T-helper 2 cell treated with Interferon-gamma antibody and Interleukin-4, amounts not matched to agents 5 μg/mL and 100 μg/mL, for 36 hours (primary cell): ENCODE measurements at places on chromosomes 1 and 21.
A peak's percentile ranks its signal among the peaks of the same experiment; 100 is the strongest.

DNA sequence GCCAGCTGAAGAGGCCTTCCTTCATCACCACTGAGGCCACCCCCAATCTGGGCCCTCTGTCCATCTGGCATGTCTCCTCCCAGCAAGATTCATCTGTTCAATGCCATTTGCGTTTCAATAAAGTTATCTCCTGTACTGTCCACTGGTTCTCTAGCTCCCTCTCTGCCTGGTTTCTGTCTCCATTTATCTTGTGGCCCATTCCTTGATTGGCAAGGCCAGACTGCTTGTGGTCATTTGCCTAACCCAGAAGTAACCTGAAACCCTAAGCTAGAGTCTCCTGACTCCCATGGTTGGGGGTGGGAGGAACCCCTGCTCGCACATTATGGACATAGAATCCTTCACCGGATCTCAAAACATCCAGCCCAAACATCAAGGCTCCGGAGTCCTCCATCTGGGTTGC lies 2.1 kb upstream of the IPO9 start:
- DNase-seq = no peak

- DNase-seq = no peak
Measured at GRCh38 chr1:88883156-88883555, 8.2 kb downstream of the GTF2B start.

- no peak for DNase-seq
Measured at GRCh38 chr1:231000639-231001038, 21.7 kb downstream of the ARV1 start.

- DNase-seq = no peak
Measured at GRCh38 chr1:67689267-67690017, 4.4 kb downstream of the GADD45A start.

- DNase-seq = no peak
Measured at GRCh38 chr1:156451505-156452160, 48.9 kb downstream of the MEF2D start.

- no peak for DNase-seq
Measured at GRCh38 chr1:220335668-220336067, 63.4 kb upstream of the RAB3GAP2 start.

- no peak for DNase-seq
Measured at GRCh38 chr1:9510130-9510529, 29.1 kb upstream of the SLC25A33 start.

GRCh38 chr1:165235777-165236291 lies 120.7 kb downstream of the LMX1A start:
- DNase-seq = no peak

- DNase-seq = no peak
Measured at GRCh38 chr21:44391345-44392091, 38.1 kb downstream of the TRPM2 start.

DNA sequence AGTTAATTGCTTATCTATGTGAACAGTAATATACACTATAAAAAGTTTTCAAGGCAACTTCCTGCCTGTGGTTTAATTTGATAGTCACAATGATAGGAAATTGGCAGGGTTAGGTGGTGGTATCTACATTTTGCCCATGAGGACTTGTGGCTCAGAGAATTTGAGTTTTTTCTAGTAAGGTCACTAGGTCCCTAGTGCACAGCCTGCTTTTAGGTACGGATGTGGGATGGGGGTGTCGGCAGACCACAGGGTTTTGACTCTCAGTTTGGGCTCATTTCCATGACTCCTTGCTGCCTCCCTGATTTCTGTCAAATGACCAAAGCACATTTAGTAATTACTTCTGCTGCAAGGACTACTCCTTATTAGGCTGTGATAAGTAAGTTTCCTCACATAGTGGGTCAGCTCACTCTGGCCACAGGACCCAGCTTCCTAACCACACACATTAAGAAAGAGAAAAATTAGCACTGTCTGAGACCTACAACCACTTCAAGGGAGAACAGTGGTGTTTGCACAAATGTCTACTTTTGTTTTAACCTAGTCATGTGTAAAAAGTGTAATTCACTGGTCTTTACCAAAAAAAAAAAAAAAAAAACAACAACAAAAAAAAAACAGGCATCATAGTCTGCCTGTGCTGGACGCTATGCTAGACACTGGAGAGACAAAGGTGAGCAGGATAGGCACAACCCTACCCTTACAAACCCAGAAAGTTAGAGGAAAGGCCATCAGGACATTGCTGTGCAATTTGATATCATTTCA lies 43.7 kb downstream of the MRPL39 start:
- peak; percentile 65 for DNase-seq

DNA sequence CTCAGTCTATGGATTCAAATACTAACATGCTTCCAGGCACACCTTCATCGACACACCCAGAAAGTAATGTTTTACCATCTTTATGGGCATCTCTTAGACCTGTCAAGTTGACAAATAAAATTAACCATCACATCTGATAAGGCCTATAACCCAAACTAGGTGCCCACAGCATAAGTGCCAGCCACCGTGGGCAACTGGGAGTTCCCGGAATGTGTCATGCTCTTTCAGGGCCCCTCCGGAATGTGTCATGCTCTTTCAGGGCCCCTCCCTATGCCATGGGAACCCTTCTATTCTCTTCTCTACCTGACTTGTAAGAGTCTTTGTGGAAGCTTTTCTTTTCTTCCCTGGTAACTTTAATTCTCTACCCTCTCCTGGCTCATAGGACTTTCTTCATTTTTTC lies 26.6 kb downstream of the KRTAP24-1 start:
- no peak for DNase-seq

GRCh38 chr1:185720633-185721272 lies 13.4 kb upstream of the HMCN1 start:
- no peak for DNase-seq

GRCh38 chr1:181064011-181064623 lies 24.4 kb upstream of the IER5 start:
- no peak for DNase-seq

DNA sequence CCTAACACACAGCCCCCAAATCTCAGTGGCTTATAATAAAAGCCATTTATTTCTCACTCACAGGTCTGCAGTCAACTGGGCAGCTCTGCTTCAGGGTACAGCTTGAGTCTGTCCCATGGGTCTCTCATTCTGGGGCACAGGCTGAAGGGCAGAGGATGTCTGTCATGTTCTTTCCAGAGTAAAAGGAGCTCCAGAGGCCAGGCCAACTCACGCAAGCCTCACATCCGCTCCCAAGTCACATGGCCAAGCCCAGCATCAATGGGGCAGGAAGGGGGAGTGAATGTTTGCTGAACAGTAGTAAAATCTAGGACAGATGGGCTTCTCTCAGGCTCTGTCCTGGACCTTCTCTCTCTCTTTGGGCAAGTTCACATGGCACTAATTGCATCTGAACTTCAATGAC lies 7.1 kb upstream of the SSBP3 start:
- no peak for DNase-seq

GRCh38 chr1:2805801-2806430 lies 4.4 kb upstream of the TTC34 start:
- no peak for DNase-seq

- DNase-seq = no peak
Measured at GRCh38 chr1:219427989-219428388, 184.9 kb downstream of the ZC3H11B start.

- no peak for DNase-seq
Measured at GRCh38 chr1:248841702-248842395, 3.8 kb downstream of the ZNF672 start.

DNA sequence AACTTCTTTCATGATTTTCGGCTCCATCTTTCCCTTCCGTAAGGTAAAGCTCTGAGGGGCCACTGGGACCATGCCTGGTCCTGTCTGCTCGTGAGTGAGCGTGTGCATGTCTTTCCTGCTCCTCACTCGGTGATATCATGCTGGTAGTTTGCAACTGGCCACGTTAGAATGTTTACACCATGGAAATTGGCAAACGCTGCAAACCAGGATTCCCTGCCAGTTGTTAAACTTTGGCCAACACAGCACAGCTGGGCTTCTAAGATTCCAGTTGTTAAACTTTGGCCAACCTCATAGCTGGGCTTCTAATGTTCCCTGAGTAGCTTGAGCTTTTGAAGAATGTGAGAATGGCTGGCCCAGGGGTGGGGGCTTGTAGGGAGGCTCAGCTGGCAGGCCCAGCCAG lies 68.0 kb upstream of the ACTL8 start:
- DNase-seq = no peak

- DNase-seq = no peak
Measured at GRCh38 chr1:210830034-210831028, 303.6 kb downstream of the KCNH1 start.

DNA sequence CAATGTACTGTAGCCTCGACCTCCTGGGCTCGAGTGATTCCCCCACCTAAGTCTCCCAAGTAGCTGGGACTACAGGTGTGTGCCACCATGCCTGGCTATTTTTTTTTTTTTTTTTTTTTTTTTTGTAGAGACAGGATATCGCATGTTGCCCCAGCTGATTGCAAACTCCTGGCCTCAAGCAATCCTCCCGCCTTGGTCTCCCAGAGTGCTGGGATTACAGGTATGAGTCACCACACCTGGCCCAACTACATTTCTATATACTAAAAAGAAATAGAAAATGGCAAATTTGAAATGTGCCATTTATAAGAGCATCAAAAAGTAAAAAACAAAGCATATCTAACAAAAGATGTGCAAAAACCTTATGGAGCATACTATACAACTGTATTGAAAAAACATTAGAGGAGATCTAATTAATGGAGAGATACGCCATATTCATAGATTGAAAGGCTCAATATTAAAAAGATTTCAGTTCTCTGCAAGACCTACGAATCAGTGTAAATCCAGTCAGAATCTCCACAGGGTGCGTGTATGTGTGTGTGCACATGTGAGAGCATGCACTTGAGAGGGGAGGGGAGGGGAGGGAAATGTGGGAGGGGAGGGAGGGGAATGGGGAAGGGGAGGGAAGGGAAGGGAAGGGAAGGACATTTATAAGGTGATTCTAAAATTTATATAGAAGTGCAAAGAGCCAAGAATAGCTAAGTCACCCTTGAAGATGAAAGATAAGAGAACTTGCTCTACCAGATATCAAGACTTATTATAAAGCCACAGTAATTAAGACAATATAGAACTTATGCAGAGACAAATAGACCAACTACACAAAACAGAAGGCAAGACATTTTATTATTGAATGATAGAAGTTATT lies 15.5 kb upstream of the PADI4 start:
- no peak for DNase-seq

DNA sequence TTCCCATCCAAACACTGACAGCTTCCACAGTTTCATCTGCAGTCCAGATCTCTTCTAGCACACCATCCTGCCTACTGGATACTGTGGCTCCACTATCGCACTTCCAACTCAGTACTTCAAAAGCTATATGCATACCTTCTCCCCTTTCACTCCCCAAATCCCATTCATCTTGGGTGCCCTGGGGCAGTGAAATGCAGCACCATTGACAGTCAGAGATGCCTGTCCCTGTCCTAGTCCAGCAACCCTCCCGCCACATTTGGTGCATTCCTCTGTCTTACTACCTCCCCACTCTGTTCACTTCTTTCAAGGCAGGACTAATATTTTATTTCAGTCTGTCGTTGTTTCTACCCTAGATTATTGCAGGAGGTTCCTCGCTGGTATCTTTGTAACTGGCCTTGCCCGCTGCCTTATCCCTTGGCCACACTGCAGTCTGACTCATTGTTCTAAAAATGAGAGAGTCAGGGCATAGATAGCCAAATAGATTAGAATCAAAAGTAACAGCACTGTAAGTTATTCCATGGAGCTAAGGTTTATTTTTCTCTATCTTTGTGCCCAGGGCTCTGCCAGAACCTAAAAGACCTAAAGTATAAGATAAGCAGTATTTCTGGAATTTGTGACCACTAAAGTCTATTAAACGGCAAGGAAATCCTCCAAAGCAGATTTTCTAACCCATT lies 96.7 kb downstream of the ESRRG start:
- DNase-seq = no peak

GRCh38 chr1:9655836-9656235 lies 4.3 kb downstream of the PIK3CD start:
- no peak for DNase-seq

- peak; percentile 62 for DNase-seq
Measured at GRCh38 chr1:13699936-13700520, at the start of gene PRDM2. PRDM2 (plus strand) TSS chr1:13700188; CDS start chr1:13715606, 15,418 bp downstream.

DNA sequence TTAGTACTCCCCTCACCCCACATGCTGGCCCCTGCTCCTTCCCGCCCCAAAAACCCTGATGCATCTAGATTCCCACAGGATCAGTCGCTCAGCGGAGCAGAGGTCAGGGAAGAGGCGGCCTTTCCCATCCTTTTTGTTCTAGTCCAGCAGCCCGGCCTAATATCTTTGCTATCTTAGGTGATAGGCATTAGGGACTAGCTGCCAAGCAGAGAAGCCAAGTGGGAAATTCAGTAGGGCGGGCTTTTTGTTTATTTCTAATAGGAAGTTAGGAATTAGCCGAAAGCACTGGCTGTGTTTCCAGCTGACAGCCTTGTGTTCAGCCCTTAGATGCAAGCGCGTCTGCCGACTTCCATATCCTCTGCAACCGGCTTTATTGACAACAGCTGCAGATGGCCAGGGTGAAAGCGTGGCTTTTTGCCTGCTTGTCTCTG lies 59.0 kb upstream of the BCAR3 start:
- DNase-seq = no peak

- DNase-seq = no peak
Measured at GRCh38 chr1:162930976-162931560, 70.1 kb upstream of the CCDC190 start.

DNA sequence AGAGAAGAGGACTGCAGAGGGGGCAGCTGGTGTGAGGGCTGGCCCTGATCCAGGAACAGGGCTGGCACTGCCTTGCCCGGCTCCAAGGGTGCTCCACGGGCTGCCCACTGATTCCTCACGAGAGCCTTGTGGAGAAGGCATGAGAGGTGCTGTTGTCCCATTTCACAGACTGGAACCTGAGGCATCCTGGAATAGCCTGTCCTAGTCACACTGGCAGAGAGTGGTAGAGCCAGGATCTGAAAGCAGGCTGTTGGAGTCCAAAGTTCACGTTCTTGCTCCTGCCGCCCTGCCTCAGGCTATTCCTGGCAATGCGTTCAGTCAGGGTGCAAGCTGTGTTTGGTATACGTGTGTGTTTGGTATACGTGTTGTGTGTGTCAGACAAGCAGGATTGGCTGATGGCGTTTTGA lies 1.8 kb downstream of the RER1 start:
- DNase-seq = no peak

DNA sequence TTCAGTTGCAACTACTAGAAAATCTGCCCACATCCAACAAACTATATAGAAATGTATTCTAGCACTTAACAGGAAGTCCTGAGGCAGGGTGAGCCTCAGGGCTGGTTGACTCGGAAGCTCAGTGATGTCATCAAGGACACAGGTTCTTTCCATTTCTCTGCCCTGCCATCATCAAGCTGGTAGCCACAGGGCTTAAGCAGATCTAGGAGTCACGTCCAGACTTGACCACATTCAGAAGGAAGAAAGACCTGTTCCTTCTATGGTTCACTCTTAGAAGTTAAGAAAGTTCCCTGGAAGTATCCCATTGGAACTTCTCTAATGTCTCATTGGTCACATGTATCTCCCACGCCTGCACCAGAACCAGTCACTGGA lies 438.1 kb downstream of the PRDM2 start:
- DNase-seq = no peak

DNA sequence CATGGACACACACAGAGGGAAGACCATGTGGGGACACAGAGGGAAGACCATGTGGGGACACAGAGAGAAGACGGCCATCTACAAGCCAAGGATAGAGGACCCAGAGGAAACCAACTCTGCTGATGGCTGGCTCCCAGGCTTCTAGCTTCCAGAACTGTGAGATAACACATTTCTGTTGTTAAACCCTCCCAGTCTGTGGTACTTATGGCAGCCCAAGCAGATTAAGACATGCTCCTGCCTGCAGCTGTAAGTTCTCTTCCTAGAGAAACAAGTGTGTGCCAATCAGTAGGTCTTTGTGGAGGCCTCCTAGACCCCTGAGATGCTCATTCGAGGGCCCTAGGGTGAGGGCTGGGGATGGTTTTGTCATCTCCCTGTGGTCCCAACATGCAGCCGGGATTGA lies 2.7 kb downstream of the AGT start:
- no peak for DNase-seq
